ENCODE measurements at places on chromosomes 2 and 18.

GRCh38 chr2:42458396-42458795 is 35.4 kb downstream of the KCNG3 start:
- no peak for DNase-seq

GRCh38 chr18:58532298-58532697 is 96.6 kb downstream of the ALPK2 start:
- DNase-seq, result no peak

GRCh38 chr2:128624956-128625355 is 306.3 kb upstream of the HS6ST1 start:
- no peak for DNase-seq

- DNase-seq, result no peak
These were observed 5.0 kb downstream of the RUFY4 start for GRCh38 chr2:218074031-218074430.

All from natural killer cell treated with Interleukin-12 subunit alpha and Interleukin-12 subunit beta and Interleukin-15 and Interleukin-18, amount 100 ng/mL, for 72 hours (primary cell).